ENCODE measurements at places on chromosomes 7 and 10.
A peak's percentile ranks its signal among the peaks of the same experiment; 100 is the strongest.

- no peak for DNase-seq
Measured at GRCh38 chr7:157444011-157444842, 107.4 kb downstream of the DNAJB6 start.

DNA sequence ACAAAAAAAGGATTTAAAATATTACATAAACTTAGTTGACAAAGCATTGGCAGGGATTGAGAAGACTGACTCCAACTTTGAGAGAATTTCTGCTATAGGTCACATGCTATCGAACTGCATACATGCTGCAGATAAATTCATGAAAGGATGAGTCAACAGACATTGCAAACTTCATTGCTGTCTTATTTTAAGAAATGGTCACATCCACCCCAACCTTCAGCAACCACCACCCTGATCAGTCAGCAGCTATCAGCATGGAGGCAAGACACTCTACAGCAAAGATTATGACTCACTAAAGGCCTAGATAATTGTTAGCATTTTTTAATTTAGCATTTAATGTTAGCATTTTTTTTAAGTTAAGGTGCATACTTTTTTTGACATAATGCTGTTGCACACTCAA, 73.6 kb downstream of the AGK start:
- no peak for DNase-seq

DNA sequence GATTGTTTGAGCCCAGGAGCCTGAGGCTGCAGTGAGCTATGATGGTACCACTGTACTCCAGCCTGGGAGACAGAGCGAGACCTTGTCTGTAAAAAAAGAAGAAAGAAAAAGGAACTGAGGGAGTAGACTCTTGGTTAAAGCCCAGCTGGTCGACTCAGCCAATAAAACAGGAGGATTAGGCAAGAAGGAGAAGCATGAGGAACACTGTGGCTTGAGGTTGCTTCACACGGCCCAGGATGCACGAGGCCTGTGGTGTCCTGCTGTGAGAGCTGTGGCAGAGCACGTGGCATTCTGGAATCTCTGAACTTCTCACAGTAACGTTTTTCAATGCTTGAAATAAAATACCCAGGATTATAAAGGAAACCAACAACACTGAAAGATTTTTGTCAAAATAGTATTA, 93.3 kb downstream of the CUL2 start:
- DNase-seq = no peak

- no peak for DNase-seq
Measured at GRCh38 chr10:73494213-73494612, 1.6 kb downstream of the PPP3CB start.

DNA sequence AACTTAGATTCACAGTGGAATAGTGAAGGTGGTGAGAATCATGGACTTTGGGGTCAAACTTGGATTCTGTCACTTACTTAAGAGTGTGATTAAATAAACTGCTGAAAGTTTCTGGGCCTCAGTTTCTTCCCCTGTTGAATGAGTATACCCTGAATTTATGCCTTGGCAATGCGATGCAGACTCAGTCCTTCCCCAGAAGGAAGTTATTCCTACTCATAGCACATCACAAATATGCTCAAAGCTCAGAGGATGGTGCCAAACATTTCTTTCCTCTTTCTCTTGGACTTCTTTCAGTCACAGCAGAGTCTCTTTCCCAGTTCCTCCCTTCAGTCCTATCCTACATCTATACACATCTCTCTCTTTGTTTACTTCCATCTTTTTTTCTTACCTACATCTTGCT, 45.1 kb downstream of the ASB4 start:
- DNase-seq = no peak

DNA sequence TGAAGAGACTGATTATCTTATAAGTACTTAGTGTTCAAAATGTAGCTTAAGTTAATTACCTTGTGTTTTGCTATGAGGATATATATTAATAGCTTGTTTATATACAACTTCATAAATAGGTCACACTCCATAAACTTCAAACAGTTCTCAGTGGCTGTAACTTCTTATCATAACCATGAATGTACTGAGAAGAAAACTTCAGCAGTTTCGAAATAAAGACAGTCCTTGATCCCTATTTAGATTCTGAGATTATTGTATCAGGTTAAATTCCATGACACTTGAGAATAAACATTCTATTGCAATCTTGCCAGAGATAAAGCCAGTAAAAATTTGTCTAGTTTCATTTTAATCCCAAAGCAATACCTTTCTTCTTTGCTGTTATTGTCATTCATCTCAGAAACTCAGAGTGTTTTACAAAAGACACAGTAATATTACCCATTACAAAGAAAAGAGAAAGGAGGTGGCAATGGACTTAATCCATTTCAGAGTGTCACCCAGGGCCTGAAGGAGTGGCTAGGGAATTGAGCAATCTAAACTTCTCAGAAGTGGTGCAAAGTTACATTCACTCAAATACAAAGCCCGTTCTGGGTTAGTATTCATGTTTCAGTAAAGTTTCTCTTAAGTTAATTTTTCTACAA, 403.6 kb downstream of the SEMA3D start:
- no peak for DNase-seq

- no peak for DNase-seq
Measured at GRCh38 chr7:8146788-8147413, 115.1 kb downstream of the ICA1 start.

DNA sequence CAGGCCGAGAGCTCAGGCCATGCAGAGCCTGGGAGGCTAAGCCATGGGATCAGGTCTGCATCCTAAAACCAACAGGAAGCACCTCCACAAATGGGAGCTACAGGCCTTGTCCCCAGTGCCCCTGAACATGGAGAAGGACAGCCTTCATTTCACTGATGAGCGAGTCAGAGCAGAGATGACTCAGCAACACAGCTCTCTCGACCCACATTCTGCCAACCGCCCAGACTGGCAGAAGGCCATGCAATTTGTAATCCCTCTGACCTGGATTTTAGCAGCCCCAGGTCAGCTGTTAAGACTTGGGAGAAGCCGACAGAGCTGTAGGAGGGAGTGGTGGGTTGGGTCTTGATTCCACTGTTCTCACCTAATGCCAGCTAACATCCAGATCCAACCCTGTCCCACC, 25.5 kb downstream of the VOPP1 start:
- DNase-seq = no peak

DNA sequence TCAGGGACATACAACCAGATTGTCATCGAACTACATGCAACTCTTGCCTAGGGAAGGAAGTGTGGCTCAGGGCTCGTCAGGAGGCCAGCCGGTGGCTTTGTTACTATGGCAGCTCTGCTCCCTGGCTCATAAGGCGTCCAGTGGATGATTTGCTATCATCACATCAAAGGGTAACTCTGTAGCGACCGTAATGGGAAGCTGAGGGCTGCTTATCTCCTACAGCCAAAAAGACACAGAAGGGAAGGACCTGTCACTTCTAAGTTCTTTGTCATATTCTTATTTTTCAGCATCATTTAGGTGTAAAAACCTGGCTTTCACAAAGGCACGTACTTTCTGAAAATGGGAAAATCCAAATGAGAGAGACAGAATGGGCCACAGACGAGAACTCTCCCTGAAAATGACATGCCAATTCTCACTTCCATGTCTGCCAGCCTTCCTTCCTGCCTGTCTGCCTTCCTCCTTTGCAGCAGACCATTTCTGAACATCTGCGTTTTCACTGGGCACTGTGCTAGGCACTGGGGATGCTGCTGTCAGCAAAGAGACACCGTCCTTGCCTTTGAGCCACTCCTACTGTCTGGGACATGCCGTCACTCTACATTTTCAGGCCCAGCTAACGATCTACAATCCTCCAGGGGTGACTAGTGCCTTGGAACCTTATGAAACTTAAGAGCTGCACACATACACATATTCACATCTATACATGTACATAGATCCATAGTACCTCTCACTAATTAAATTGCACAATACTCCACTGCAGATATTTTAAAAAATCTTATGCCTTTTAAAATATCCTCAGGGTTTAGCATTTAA, 26.9 kb downstream of the ENKUR start:
- no peak for DNase-seq

DNA sequence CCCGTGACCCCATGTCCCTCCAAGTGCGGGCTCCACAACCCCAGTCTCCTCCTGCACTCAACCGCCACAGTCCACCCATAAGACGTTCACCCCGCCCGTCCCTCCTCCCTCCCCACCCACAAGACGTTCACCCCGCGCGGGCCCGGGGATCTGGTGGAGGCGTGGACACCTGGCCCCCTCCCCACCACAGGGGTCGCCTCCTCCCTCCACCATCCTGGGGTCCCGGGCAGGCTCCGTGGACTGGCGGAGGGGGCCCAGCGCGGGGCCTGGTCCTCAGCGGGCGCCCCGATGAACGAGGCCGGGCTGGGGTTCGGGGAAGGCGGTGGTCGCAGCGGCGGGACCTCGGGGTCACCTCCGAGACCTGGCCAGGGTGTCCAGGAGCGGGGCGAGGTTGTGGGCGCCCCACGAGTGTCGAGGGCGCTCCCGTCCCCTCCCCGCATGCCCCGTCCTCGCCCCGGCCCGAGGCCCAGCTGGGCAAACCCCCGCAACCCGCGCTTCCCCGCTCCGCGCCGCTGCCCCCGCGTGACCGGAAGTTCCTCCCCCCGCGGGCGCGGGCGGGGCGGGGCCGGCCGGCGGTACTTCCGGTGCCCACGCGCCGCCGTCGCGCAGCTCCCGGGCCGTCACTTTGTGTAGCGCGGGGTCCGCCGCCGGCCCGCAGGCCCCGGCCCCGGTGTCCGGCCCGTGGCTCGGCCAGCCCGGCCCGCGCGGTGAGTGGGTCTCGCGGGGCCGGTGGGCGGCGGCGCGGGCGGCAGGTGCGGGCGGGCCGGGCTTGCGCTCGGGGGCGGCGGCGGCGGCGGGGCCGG, at the start of gene ZNF316:
TSS of gene ZNF316 (plus strand) at position 578 of the 803 bp plus-strand sequence. CDS start 5,092 bp downstream, outside the sequence.
- peak; percentile 41 for DNase-seq

DNA sequence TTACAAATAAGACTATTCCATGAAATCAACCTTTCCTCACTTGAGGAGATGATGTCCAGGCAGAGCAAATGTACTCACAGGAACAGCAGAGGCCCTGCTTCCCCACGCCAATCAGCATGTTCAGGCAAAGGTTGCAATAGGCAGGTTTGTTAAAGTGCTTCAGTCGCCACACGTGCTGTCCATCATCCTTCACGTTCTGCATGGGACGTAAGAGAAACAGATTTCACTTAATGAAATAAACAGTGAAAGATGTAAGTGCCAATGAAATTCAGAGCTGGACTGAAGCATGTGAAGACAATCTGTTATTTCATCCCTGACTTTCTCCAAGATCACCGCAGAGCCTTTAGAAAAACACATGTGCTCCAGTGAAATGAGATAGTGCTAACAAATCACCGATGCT, 217.4 kb downstream of the DGKB start:
- DNase-seq = no peak

- DNase-seq = no peak
Measured at GRCh38 chr10:68088740-68089139, 13.7 kb upstream of the HERC4 start.

Data from stimulated activated CD8-positive, alpha-beta memory T cell treated with anti-CD3 and anti-CD28 coated beads, Interleukin-2, amount 100 ng/mL, for 1 hour (primary cell).